ENCODE measurements at places on chromosomes 3 and 15. TPM values are rescaled to one million over a fixed set of nuclear protein-coding genes. Genes with fewer than 3 reads are reported as not detected.

Gene P2RY12
- not detected for total RNA-seq

Gene HDC
- 0.08 TPM for total RNA-seq

Gene SOX14
- not detected for total RNA-seq

Gene IL17RB
- 0.83 TPM for total RNA-seq

Gene ZNF662
- not detected for total RNA-seq

Gene GP9
- not detected for total RNA-seq

Gene STRA6
- 69.6 TPM for total RNA-seq

Gene CHCHD6
- total RNA-seq, result 21.4 TPM

Gene GOLGA8T
- 0.80 TPM for total RNA-seq

Gene LRRC31
- not detected for total RNA-seq

Gene FYTTD1
- total RNA-seq, result 32.3 TPM

Measured in A549 treated with Mapracorat at 1 μM for 4 hours (cell line).